ENCODE measurements at places on chromosomes 5 and 9. TPM values are rescaled to one million over a fixed set of nuclear protein-coding genes. Genes with fewer than 3 reads are reported as not detected.
A peak's percentile ranks its signal among the peaks of the same experiment; 100 is the strongest.

DNA sequence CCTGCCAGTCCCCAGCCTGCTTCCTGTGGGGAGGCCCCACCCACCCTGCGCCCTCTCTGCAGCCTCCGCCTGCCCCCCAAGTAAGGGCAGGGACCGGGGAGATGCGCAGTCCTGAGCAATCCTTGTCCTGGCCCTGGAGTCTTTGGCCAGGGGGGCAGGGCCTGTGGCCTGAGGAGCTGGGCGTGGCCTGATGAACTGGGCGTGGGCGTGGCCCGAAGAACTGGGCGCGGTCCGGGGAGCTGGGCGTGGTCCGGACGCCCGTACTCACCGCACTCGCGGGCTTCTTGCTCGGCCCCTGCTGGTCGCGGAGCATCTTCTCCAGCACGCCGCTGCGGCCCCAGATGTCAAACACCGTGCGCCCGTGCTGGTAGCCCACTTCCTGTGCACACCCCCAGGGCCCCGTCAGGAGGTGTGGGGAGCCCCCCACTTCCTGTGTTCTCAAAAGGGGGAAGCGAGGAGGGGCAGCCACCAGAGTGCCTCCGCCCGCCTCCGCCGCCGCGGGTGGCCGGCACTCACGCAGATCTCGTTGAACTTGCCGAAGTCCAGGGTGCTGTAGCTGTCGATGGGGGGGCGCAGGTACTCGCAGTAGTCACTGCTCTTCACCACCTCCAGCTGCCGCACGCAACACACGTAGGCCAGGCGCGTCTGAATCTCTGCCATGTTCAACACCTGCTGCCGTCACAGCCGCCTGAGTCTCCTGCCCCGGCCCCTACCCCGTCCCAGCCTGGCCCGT, 2.7 kb upstream of the NSMF start:
- peak overlapping the region; percentile 78 for H3K27ac ChIP-seq
- no peaks in the 10 kb centered on the region for H3K27me3 ChIP-seq
- peak overlapping the region; percentile 63 for H3K4me3 ChIP-seq

DNA sequence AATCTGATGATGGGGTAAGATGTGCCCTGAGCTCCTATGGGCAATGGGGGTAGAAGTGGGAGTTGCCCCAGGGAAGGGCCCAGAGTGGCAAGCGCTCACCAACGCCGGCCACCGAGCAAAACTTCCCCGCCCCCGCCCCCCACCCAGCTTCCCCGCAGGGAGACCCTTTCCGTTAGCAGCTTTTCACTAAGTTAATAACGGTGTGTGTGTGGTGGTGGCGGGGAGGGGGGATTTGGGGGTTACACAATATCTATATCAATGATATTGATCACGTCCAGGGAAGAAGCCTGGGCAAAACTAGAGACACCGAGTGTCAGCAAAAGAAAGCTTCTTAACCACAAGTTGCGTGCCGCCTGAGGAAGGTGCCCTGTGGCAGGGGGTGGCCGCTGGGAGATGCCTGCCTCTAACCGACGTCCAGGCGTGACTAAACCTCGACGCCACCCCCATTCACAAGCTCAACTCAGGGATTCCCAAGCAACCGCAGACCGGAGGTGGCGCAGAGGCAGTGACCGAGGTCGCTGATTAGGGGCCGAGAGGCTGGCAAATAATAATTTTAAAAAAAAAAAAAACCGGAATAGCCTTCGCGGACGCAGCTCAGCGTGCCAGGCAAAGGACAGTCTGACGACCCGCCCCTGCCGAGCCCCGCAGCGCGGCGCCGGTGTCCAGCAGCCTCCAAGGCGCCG, 222.6 kb downstream of the MEF2C start:
- DNase-seq: no peak
- H3K4me1 ChIP-seq: peaks cover 14% of the 10 kb centered on the region

- no peak for DNase-seq
- H3K27ac ChIP-seq: no peak overlapping the region
- H3K4me3 ChIP-seq: no peak overlapping the region
- peaks cover 46% of the 10 kb centered on the region for H3K27me3 ChIP-seq
- H3K36me3 ChIP-seq: no peaks in the 10 kb centered on the region
Observed at GRCh38 chr9:124773473-124774128, 2.5 kb upstream of the NR6A1 start.

- DNase-seq: no peak
- no peak overlapping the region for H3K27ac ChIP-seq
- peaks cover 10% of the 10 kb centered on the region for H3K27me3 ChIP-seq
- no peaks in the 10 kb centered on the region for H3K36me3 ChIP-seq
- H3K4me1 ChIP-seq: no peaks in the 10 kb centered on the region
Observed at GRCh38 chr5:1162751-1163150, 38.6 kb upstream of the SLC6A19 start.

GRCh38 chr9:94150890-94151650, 66.8 kb downstream of the PTPDC1 start:
- no peak for DNase-seq
- no peak overlapping the region for H3K27ac ChIP-seq
- peaks cover 9% of the 10 kb centered on the region for H3K4me1 ChIP-seq
- no peak overlapping the region for H3K4me3 ChIP-seq
- H3K36me3 ChIP-seq: no peaks in the 10 kb centered on the region
- no peaks in the 10 kb centered on the region for H3K27me3 ChIP-seq

Gene SOHLH1
- not detected for total RNA-seq

Gene BTNL3
- total RNA-seq: not detected

Gene IFNB1
- total RNA-seq: 0.68 TPM
